Activated T-cell treated with anti-CD3 and anti-CD28 coated beads, Interleukin-2, amount 50 U/mL, for 24 hours (primary cell): ENCODE measurements at places on chromosomes 12 and 14.

- DNase-seq = no peak
Observed at GRCh38 chr12:62522984-62523383, 56.4 kb downstream of the MON2 start.

- peak; percentile 73 for DNase-seq
Observed at GRCh38 chr14:30375296-30375892, 183.6 kb upstream of the G2E3 start.

GRCh38 chr12:78566456-78566855 is 298.1 kb upstream of the SYT1 start:
- no peak for DNase-seq

DNA sequence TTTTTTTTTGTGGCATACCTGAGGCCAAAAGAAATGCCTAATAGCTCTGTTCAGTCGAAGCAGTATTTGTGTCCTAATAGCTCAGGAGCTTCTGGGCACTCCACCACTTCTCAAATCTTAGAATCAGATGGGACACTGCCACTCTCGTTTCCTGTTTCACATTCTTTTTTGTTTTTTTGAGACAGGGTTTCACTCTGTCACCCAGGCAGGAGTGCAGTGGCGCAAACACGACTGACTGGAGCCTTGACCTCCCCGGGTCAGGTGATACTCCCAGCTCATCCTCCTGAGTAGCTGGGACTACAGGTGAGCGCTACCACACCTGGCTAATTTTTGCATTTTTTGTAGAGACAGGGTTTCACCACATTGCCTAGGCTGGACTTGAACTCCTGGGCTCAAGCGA is 52.7 kb downstream of the SPPL3 start:
- no peak for DNase-seq

DNA sequence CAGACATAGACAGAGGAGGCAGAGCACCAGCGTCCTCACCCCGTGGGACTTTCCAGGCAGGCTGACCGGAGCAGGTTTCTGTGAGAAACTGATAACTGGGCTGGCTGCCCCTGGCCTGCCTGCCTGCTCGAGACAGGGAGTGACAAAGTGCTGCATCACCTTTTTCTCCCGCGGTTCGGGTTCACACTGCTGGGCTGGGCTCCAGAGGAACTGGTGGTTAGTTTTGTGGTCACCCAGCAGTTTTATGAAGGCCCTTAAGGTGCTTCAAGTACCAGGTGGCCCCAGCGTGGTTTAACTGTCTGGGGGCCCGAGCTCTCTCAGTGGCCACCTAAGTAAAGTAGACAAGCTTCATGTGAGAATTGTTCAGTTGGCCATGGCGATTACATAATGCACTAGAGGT is 1073.6 kb downstream of the BCL11B start:
- peak; percentile 64 for DNase-seq

GRCh38 chr14:27427796-27428195 is 830.0 kb upstream of the NOVA1 start:
- DNase-seq = no peak

- no peak for DNase-seq
Observed at GRCh38 chr14:100364403-100364802, 41.3 kb downstream of the SLC25A47 start.

- no peak for DNase-seq
Observed at GRCh38 chr14:64987438-64987767, 708 bp downstream of the FNTB start.

DNA sequence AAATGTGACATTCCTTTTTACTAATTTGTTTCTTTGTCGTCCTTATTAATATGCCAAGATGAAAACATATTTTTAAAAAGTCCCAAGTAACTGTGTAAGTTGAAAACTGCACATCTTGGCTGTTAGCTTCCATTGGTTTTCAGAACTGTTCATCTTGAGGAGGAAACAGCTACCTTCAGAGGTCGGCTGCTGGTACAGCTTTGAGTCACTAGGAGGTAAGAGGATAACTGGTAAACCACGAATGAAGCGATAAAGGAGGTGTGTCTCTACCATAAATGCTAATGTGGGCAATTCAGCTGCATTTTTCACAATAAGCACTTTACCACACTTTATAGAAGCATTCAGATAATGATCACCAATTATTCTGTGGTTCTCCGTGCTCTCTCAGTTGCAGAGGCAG is 137.5 kb upstream of the KRAS start:
- DNase-seq = no peak

- DNase-seq = no peak
Observed at GRCh38 chr12:101969-102878, 35.7 kb downstream of the IQSEC3 start.

- no peak for DNase-seq
Observed at GRCh38 chr14:37988472-37988871, 219.2 kb upstream of the SSTR1 start.

DNA sequence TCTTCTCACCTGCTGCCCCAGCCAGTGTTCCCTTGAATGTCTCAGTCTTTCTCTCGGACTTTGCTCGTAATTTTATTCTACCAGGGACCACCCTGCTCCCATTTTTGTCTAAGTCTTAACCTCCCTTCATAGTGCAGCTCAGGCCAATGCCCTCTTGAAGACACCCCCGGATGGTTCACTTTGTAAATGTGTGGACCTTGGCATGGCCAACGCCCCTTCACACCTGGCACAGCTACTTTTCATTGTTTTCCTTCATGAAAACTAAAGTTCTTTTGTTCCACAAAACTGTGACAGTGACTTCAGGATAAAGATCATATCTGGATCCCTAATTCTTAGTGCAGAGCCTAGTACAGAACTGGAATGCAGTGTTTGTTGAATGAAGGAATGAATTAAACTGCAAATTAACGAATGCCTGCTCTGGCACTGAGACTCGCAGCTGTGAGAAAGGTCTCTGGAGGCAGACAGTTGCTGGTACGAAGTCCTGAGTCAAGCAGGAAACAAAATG is 3.5 kb upstream of the RNASE4 start:
- DNase-seq = no peak

DNA sequence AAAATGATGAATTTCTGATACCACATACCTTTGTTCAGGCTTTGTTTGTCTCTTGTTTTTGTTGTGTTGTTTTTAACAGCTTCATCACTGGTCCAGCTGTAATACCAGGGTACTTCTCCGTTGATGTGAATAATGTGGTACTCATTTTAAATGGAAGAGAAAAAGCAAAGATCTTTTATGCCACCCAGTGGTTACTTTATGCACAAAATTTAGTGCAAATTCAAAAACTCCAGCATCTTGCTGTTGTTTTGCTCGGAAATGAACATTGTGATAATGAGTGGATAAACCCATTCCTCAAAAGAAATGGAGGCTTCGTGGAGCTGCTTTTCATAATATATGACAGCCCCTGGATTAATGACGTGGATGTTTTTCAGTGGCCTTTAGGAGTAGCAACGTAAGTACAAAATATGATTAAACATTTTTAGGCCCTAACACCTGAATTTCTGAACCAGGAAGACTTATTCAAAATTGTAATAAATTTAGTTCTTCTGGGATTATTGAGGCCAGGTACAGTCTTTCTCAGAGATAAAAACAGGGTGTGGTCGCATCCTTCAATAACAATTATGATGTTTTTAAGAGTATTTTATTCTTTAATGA is 22.4 kb downstream of the RXYLT1 start:
- no peak for DNase-seq

DNA sequence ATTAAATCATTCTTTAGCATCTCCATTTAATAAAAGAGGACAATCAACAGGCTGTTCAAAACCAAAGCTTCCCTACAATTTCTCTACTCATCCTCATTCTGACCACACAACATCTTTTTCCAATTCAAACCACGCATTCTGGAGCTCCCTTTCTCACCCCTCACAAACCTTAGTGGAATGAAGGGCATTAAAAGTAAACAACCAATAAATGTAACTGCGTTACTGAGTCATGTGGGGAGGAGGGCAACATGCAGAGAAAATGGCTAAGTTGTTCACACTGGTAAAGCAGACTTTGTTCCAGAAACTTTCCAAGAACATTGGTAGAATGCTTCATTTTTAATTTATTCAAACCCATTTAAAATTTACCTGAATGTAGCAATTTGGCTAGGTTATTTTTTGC is 19.6 kb downstream of the SOX5 start:
- no peak for DNase-seq

DNA sequence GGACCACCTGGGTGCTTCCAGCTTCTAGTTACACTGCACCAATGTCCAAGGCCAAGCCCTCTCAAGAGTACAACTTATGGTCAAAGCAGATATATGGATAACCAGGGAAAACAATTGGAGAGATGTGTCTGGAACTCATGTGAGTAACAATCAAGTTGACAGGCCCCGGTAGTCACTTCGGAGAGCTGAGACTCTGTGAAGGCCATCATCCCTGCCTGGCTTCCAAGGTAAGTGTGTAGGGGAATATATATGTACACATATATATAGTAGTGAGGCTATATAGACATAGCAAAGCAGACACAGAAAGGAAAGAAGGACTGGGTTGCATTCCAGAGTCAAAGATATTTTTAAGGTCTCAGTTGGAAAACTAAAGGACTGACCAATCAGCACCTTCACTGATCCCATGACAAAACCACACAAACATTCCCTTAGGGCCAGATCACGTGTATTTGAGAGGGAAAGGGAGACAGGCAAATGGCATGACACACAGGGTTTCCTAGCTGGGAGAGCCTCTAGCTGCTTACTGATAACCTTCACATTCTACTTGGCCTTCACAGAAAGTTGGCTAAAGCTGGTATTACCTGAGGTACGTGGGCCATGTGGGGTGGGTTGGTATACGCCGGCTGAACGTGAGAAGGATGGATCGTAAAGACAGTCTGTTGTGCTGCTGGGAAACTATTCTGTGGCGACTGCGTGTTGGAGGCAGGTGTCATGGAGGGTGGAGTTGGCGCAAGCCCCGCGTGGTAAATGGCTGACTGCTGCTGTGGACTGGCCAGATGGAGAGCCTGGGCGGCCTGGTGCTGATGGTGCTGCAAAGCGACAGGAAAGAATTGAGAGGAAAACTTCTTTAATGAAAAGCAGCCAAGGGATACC is 50.0 kb downstream of the SH2B3 start:
- DNase-seq = no peak

GRCh38 chr14:53888535-53889386 is 67.9 kb downstream of the BMP4 start:
- no peak for DNase-seq

DNA sequence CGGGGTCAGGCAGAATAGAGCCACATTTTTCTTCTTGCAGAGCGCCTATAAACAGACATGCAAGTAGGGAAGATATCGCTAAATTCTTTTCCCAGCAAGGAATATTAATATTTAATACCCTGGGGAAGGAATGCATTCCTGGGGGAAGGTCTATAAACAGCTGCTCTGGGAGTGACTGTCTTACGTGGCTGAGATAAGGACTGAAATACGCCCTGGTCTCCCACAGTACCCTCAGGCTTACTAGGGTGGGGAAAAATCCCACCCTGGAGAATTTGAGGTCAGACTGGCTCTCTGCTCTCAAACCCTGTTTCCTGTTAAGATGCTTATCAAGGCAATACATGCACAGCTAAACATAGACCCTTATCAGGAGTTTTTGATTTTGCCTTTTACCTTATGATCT is 262.3 kb downstream of the CEP128 start:
- DNase-seq = no peak

GRCh38 chr14:59359431-59360124 is 105.6 kb downstream of the GPR135 start:
- DNase-seq = no peak

DNA sequence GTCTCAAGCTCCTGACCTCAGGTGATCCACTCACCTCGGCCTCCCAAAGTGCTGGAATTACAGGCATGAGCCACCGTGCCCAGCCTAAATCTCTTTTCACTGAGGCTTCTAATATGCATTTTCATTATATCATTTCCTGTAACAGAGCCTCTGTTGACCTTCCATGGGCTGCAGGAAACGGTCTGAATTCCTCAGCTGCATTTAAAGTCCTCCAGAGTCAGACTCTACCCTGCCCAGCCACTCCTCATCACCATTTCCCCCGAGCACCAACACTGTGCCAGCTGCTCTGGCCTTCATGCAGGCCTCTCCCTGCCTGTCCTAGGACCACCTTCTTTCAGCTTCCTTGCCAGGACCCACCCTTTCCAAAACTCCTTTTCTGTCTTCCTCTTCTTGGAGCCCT is 9.8 kb upstream of the NFKBIA start:
- DNase-seq = no peak

DNA sequence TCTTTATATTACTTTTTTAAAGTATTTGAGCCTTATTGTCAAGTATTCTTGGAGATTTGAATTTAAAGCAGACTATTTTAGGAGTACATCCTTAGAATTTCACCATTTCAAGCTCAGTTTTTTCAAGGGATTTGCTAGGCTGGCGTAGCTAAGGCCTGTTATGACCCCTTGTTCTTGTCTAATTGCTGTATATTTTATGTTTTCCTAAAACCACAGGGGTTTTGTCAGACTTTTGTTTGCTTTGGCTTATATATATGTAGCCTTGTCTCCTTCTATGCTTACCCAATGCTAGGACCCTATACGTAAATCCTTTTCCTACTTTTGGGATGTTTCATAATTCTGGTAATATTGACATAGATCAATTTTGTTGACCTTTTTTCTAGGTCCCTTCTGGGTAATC is 147.0 kb upstream of the SYT10 start:
- DNase-seq = no peak

GRCh38 chr12:26928661-26929060 is 9.1 kb downstream of the INTS13 start:
- DNase-seq = no peak
